ENCODE measurements at places on chromosomes 3 and 15. TPM values are rescaled to one million over a fixed set of nuclear protein-coding genes. Genes with fewer than 3 reads are reported as not detected.

GRCh38 chr15:40047415-40048210 lies 8.6 kb upstream of the SRP14 start:
- peak; percentile 27 for DNase-seq

DNA sequence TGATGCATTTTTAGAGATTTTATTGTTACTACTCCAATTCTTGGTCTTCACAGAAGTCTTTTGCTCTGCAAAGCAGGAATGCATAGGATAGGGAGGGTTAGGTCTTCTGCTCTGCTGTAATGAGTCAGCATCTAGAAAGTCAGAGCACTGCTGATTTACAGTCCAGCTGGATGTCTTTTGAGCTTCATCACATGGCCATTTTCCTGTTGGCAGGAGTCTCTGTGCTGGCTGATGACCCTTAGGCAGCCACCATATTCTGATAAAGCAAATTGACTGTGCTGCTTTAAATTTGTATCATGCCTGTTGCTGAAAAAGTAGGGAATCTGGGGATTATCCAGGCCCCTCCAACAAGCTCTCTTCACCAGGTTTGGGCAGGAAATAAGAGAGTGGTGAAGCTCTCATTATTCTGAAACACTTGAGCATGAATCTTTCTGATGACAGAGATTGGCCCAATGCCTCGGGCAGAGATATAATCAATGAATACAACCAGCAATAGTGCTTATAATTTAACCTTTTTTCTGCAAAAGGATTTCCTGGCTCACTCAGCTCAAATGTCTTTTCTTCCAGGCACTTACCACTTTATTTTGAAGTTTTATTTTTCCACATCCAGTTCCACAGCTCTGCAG lies 9.7 kb upstream of the CRBN start:
- DNase-seq, result no peak

- DNase-seq, result no peak
These were observed 590.8 kb downstream of the FOXP1 start for GRCh38 chr3:70992562-70993204.

GRCh38 chr15:88900309-88900981 lies 5.1 kb upstream of the HAPLN3 start:
- no peak for DNase-seq

The MLH1 gene
- total RNA-seq, result 18.9 TPM

All from CD4-positive, alpha-beta T cell (primary cell).